ENCODE measurements at places on chromosomes 11 and 22. TPM values are rescaled to one million over a fixed set of nuclear protein-coding genes. Genes with fewer than 3 reads are reported as not detected.

TRIM48 gene
- total RNA-seq: not detected

MUC5AC gene
- not detected for total RNA-seq

MS4A7 gene
- total RNA-seq: 10.4 TPM

MLC1 gene
- not detected for total RNA-seq

SSTR3 gene
- not detected for total RNA-seq

SLC3A2 gene
- total RNA-seq: 76.0 TPM

PGA5 gene
- 0.28 TPM for total RNA-seq

LGR4 gene
- total RNA-seq: 31.1 TPM

BMAL1 gene
- total RNA-seq: 9.7 TPM

- H3K4me1 ChIP-seq: peaks cover 17% of the 10 kb centered on the region
- DNase-seq: peak; percentile 90
- H3K4me3 ChIP-seq: no peak overlapping the region
- peak overlapping the region; percentile 14 for H3K27ac ChIP-seq
- no peaks in the 10 kb centered on the region for H3K27me3 ChIP-seq
- H3K36me3 ChIP-seq: no peaks in the 10 kb centered on the region
These were observed 14.5 kb upstream of the P4HA3 start for GRCh38 chr11:74325649-74326645.

DNA sequence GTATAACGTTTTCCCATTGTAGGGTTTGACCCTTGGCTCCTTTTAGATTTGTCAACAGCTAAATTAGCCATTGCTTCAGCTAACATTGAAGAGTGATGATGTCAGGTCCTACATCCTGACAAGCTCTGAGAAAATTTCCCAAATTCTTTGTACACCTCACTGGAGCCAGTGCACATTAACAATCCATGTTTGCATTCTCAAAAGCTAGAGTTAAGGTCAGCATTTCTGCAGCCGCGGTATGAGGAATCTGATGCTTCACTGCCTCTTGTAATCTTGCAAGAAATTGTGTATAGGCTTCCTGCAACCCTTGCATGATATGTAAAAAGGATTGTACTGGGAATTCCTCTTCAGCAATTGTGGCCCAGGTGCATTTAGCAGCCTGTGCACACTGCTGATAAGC lies 33.1 kb upstream of the NCAM1 start:
- no peaks in the 10 kb centered on the region for H3K27me3 ChIP-seq
- H3K4me3 ChIP-seq: no peak overlapping the region
- H3K27ac ChIP-seq: no peak overlapping the region
- H3K4me1 ChIP-seq: peaks cover 4% of the 10 kb centered on the region

- peaks cover 36% of the 10 kb centered on the region for H3K36me3 ChIP-seq
- DNase-seq: no peak
- no peak overlapping the region for H3K27ac ChIP-seq
- H3K27me3 ChIP-seq: no peaks in the 10 kb centered on the region
- H3K4me1 ChIP-seq: no peaks in the 10 kb centered on the region
These were observed 31.8 kb downstream of the CAPN1 start for GRCh38 chr11:65213322-65214211.

GRCh38 chr11:76640501-76640900 lies 30.0 kb downstream of the LRRC32 start:
- no peaks in the 10 kb centered on the region for H3K36me3 ChIP-seq
- no peaks in the 10 kb centered on the region for H3K27me3 ChIP-seq
- peaks cover 13% of the 10 kb centered on the region for H3K4me1 ChIP-seq
- DNase-seq: no peak
- no peak overlapping the region for H3K27ac ChIP-seq

DNA sequence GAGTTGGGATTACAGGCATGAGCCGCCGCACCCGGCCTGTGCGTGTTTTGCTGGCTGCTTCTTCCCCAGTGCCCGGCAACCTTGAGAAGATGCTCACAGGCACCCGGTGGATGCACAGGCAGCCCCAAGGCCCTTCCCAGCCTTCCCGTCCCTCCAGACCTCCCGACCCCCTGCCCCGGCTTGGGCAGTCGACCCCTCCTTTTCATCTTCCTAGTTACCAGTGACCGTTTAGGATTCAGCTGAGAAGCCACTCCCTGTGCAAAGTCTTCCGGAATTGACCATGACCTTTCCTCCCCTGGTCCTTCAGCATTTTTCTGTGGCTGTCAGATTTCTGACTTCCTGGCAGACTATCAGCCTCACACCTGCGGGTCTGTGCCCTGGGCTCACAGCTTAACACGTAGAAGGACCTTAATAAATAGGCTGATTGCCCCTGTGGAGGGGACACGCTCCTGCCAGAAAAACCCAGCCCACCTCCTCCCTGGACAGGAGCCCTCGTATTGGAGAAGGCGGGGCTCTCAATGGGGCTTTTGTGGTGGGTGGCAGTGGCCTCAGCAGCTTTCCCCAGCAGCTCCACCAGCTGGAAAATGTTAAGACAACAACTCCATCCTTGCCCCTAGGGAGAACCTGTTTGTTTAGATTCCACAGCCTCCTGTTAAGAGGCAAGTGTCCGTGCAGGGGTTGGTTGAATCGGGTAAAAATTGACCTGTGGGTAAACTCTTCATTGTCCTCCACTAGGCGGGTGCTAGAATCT lies 10.4 kb upstream of the ANO1 start:
- no peak for DNase-seq
- H3K4me3 ChIP-seq: no peak overlapping the region
- H3K27ac ChIP-seq: no peak overlapping the region
- H3K4me1 ChIP-seq: peaks cover 13% of the 10 kb centered on the region

DNA sequence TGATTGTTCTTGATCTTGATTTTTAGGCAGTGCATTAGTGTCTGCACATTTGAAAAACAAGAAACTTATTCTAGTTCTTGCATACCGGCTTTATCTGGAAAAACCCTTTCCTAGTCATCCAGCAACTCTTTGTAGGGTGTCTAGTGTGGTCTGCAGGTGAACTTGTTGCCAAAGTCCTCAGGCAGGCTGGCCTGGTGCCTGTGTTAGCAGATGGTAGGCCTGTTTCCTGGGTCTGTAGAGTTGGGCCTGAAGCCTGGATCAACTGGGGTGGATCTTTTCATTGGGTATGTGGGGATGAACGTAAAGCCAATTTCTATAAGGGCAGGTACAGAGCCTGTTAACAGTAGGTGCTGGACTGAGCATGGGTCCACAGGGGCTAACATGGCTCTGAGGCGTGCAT lies 5.6 kb upstream of the GLYATL1 start:
- H3K27ac ChIP-seq: no peak overlapping the region
- peaks cover 8% of the 10 kb centered on the region for H3K27me3 ChIP-seq
- H3K36me3 ChIP-seq: no peaks in the 10 kb centered on the region
- H3K4me1 ChIP-seq: no peaks in the 10 kb centered on the region

DNA sequence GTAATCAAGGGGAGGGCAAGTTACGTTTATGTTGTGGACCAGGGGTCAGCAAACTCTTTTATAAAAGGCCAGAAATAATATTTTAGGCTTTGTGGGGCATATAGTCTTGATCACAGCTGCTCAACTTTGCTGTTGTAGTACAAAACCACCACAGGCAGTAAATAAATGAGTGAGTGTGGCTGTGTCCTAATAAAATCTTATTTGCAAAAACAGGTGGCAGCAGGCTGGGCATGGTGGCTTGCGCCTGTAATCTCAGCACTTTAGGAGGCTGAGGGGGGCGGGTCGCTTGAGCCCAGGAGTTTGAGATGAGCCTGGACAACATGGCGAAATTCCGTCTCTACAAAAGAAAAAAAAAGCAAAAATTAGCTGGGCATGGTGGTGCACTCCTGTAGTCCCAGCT lies 57.9 kb upstream of the NUP160 start:
- H3K36me3 ChIP-seq: no peaks in the 10 kb centered on the region
- no peak overlapping the region for H3K4me3 ChIP-seq
- no peak for DNase-seq
- H3K27ac ChIP-seq: no peak overlapping the region
- H3K27me3 ChIP-seq: no peaks in the 10 kb centered on the region

- no peaks in the 10 kb centered on the region for H3K4me1 ChIP-seq
- H3K27me3 ChIP-seq: no peaks in the 10 kb centered on the region
- no peak overlapping the region for H3K27ac ChIP-seq
- H3K36me3 ChIP-seq: no peaks in the 10 kb centered on the region
- no peak for DNase-seq
- no peak overlapping the region for H3K4me3 ChIP-seq
These were observed 1085.3 kb downstream of the DLG2 start for GRCh38 chr11:84541731-84542340.

DNA sequence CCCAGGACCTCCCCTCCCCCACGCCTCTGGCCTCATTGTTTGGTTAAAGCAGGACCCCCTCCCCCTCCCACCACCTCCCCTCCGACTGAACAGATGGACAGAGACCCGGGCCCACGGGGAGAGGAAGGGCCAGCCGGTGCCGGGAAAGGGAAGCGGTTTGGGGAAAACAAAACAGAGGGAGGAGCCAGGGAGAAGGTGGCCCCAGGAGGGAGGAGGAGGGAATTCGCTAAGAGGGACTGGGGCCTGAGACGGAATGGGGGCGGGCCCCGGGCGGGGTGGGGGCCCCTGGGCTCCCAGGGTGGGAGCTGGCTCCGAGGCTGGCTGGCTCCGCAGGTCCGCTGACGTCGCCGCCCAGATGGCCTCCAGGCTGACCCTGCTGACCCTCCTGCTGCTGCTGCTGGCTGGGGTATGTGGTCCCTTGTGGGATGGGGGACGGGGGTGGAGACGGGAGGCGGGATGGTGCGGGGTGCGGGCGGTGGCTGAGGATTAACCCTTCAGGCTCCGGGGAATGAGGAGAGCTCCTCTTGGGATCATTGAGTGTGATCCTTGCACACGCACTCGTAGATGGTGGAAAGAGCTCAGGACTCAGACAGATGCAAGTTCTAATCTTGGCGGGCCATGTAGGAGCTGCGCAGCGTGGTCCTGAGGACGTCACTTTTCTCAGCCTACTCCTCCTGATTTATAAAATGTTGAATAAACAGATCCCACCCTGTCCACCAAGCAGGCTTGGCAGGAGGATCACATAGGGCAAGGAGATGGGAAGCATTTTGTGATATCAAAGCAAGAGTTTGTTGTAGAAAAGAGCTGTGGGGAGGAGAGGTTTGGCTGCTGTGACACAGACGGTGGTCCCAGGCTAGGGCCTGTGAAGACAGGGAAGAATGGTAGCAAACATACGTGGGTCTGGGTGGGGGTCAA lies 688 bp downstream of the SERPING1 start:
- peak; percentile 89 for DNase-seq
- H3K4me1 ChIP-seq: peaks cover 7% of the 10 kb centered on the region
- peak overlapping the region; percentile 65 for H3K4me3 ChIP-seq
- peaks cover 22% of the 10 kb centered on the region for H3K36me3 ChIP-seq
- H3K27ac ChIP-seq: peak overlapping the region; percentile 97

- H3K4me3 ChIP-seq: no peak overlapping the region
- peak overlapping the region; percentile 21 for H3K27ac ChIP-seq
- no peak for DNase-seq
- no peaks in the 10 kb centered on the region for H3K27me3 ChIP-seq
These were observed 44.7 kb downstream of the ABTB2 start for GRCh38 chr11:34313099-34313517.

GRCh38 chr11:61152816-61153592 lies 8.2 kb downstream of the VPS37C start:
- H3K27me3 ChIP-seq: no peaks in the 10 kb centered on the region
- H3K4me3 ChIP-seq: no peak overlapping the region
- DNase-seq: no peak
- no peaks in the 10 kb centered on the region for H3K36me3 ChIP-seq
- peaks cover 33% of the 10 kb centered on the region for H3K4me1 ChIP-seq

DNA sequence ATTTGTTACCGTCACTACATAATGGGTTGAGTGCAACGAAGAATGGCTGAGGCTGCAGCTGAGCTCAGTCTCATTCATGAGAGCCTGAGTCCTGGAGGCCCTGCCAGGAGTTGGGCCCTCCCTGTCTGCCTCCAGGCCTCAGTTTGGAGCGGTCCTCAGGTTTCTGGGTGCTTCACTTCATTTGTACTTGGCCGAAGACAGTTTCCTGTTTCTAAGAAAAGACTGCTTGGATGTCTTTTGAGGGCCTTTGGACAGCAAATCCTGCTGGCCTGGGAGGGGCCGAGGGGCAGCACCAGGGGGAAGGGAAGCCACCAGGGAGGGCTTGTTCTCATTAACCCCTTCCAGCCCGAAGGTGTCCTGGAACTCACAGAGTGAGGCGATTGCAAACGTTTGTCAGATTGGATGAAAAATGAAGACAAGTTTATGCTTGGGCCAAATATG lies 163.1 kb downstream of the ETS1 start:
- peak overlapping the region; percentile 90 for H3K27ac ChIP-seq
- no peaks in the 10 kb centered on the region for H3K36me3 ChIP-seq
- peaks cover 42% of the 10 kb centered on the region for H3K4me1 ChIP-seq
- no peaks in the 10 kb centered on the region for H3K27me3 ChIP-seq

DNA sequence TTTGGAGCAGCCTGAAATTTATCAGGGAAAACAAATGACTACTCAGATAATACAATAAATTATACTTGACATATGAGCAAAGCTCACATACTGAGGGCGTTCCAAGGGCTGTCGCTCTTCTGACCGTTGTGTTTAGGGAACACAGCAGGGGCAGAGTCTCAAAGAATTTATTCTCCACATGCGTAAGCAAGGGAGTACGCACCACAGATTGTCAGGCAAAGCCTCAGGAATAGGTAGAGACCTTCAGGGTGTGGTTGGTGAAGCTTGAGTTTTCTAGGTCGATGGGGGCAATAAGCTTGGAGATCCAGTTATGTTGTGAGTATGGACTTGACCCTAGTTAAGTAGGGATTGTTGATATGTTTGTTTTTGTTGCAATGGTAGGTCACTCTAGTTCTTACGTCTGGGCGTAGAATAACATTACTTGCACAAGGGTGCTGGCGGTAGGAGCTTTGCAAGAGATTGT lies 830 bp downstream of the ACAT1 start:
- peak overlapping the region; percentile 85 for H3K4me3 ChIP-seq
- DNase-seq: no peak
- H3K36me3 ChIP-seq: no peaks in the 10 kb centered on the region
- no peaks in the 10 kb centered on the region for H3K27me3 ChIP-seq
- peaks cover 17% of the 10 kb centered on the region for H3K4me1 ChIP-seq

DNA sequence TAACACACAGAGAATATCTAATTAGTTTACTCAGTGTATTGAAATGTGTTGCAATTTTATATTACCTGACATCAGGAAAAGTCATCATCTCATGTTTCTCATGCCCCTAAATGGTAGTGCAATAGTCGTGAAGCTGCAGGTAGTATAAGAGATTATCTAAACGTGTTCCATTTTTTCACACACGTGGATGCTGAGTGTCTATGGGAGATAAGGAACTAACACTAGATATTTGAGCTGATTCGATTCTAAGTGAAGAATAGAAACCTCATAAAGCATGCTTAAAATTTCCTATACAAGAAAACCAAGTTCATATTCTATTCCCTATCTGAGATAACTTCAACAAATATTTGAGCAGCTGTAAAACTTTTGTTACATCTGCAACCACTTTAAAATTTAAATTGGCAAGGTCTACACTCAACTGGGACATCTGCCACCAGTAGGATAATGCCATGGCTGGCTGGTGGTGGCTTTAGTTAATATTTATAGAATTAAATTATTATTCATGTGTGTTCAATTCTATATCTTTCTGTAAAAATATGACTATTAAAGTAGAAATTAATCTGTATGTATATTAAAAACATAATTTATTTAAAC lies 388.8 kb downstream of the LUZP2 start:
- H3K27ac ChIP-seq: no peak overlapping the region
- DNase-seq: no peak
- H3K27me3 ChIP-seq: no peaks in the 10 kb centered on the region
